ENCODE measurements at places on chromosomes 12 and 14.

- no peak for DNase-seq
Measured at GRCh38 chr12:112574896-112575558, 156.3 kb downstream of the PTPN11 start.

DNA sequence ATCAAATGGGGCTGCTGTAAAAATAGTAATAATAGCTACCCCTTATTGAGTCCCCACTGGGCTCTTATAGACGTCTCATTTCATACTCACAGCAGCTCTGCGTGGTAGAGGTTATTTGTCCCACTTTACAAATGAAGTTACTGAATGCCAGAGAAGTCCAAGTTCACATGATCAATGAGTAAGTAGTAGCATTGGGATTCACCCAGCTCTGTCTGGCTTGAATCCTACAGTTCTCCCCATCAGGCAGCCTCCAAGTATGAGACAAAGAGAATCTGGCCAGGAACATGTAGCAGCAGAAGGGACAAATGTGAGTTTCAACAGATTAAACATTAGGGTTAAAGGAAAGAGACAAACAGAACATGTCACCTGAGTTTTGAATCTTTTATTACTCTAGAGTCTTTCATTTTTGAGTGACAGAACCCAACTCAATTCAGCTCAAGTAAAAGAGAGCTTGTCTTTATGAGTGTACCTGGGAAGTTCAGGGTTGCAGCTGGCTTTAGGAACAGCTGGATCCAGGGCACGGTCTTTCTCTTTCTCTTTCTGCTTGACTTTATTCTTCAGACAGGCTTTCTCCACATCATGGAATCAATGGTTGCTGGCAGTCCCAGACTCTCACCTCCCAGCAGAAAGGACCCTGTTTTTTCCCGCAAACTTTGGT, 64.1 kb upstream of the JDP2 start:
- DNase-seq = no peak

DNA sequence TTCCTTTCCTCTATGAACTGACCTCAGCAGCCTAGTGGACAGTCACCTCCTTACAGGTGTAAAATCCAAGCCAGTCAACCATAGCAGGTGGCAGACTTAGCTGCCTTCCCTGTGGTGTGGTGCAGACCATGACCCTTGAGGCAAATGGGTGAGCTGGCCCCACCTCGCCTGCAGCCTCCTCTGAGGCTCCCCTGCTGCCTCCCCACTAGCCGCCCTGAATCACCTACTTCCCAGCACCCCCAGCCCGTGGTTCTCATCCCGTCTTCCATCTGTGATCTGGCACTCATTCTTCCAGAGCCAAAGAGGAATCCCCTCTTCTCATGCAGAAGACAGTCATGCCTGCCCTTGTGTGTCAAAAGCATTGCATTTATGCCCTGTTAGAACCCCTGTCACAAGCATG, 34.4 kb upstream of the TSPAN9 start:
- no peak for DNase-seq

DNA sequence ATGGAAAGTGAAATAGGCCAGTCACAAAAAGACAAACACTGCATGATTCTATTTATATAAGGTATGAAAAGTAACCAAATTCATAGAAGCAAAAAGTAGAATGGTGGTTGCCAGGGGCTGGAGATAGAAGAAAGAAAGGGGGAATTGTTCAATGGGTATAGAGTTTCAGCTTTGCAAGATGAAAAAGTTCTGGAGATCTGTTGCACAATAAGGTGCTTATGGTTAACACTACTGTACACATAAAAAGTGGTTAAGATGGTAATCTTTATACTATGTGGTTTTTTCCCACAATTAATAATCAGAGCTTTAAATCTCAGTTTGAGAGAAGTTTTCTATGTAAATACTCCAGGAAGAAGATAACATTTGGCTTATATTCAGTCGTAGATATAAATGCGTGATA, 73.4 kb downstream of the SLC38A4 start:
- DNase-seq = no peak

DNA sequence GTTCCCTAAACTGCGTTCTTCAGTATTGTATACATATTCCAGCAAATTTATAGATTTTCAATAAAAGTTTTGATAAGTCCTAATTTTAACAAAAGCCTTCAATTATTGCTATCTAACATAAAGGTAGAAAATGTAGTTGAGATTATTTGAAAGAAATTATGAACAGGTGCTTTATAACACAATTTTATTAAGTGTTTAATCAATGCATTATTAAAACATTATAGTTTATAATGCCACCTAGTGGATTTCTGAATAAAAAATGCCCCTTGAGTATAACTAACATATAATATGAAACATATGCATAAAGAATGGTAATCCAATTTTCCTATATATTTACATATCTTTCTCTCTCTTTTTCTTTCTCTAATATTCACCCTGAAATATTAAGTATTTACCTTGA, 515.3 kb downstream of the SLC6A15 start:
- DNase-seq = no peak

DNA sequence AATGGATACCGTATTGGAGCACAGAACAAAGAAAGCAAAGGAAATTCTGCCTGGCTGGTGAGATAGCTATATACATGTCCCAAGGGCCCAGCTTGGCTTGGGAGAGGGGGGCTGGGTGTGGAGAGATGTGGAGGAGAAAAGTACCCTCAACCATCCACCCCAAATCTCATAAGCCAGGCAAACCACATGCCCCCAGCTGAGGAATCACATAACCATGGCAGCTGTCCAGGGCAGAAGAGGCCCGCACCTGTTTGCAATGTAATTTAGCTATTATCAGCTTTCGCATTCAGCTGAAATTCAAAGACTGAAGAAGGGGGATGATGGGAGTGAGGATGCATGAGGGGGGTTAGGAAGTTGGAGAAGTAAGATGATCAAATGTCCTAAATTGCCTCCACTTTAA, 196.1 kb downstream of the TBX5 start:
- no peak for DNase-seq

GRCh38 chr12:96886998-96887677, 19.9 kb upstream of the NEDD1 start:
- DNase-seq = no peak

GRCh38 chr14:32940711-32941667, 2.3 kb downstream of the NPAS3 start:
- no peak for DNase-seq

DNA sequence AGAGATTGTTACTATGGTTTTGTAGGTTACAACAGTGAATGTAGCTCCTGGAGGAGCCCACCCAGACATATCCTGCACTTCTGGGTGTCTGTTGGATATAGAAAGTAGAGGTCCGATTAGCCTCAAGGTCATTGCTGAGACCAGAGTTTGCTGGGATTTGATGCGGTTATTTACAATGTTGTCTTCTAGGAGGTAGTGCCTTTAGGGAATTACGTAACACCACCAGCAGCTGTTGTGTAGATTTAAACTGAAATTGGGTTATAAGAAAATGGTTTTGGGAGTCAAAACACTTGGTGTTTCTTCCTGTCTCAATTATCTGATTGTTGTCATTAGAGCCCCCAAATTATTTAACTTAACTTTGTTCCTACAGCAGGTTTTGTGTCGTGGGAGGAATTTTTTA, 225.3 kb upstream of the PELI2 start:
- no peak for DNase-seq

GRCh38 chr12:95547522-95548055, 3.7 kb downstream of the USP44 start:
- no peak for DNase-seq

- no peak for DNase-seq
Measured at GRCh38 chr12:27754795-27755194, 25.2 kb upstream of the KLHL42 start.

DNA sequence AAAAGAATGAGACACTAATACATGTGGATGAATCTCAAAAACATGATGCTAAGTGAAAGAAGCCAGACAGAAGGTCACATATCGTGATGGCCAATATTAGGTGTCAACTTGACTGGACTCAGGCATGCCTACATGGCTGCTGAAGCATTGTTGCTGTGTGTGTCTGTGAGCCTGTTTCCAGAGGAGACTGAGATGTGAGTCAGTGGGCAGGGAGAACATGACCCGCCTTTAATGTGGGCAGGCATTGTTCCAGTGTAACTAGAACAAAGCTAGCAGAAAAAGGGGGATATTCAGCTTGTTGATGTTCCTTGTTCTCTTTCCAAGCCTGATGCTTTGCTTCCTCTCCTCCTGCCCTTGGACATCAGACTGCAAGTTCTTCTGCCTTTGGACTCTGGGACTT, 47.6 kb downstream of the DCAF5 start:
- no peak for DNase-seq

DNA sequence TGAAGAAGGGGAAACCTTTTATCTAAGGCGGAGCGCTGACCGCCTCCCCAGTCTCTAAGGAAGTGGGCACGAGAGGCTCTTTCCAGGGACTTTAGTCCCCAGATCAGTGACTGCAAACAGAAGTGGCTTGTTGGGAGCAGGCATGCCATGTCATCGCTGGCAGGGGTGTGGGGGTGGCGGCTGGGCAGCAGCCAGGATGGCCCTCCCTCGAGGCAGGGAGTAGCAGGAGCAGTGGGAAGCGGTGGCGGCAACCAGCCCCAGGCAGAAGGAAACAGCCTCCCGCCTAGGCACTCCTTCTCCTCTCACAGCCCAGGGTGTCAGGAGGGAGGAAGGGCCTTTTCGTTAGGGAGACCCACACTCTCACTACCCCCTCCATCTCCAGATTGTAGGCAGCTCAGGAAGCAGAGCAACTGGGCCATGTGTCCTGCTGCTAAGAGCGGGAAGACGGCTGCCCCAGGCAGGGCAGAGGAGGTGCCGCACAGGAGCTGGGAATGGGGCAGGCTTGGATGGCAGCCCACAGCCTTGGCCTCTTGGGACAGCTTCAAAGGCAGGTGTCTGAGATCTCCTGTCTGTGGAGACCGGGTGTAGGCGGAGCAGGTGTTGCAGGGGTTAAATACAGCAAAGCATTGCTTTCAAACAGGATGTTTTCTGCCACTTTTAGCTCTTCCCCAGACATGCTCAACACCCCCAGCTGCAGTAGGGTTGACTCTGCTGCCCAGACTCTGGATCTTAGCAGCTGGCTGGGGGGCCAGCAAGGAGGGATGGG, 21.8 kb downstream of the VDR start:
- peak; percentile 44 for DNase-seq

- no peak for DNase-seq
Measured at GRCh38 chr14:63562405-63562804, 19.2 kb upstream of the PPP2R5E start.

- no peak for DNase-seq
Measured at GRCh38 chr12:75665216-75665615, 153.8 kb upstream of the KRR1 start.

GRCh38 chr12:121858662-121859572, at the start of gene HPD:
Gene HPD, minus strand, starts transcription at chr12:121858859. Its CDS starts 36 bp downstream, at chr12:121858823.
- no peak for DNase-seq

DNA sequence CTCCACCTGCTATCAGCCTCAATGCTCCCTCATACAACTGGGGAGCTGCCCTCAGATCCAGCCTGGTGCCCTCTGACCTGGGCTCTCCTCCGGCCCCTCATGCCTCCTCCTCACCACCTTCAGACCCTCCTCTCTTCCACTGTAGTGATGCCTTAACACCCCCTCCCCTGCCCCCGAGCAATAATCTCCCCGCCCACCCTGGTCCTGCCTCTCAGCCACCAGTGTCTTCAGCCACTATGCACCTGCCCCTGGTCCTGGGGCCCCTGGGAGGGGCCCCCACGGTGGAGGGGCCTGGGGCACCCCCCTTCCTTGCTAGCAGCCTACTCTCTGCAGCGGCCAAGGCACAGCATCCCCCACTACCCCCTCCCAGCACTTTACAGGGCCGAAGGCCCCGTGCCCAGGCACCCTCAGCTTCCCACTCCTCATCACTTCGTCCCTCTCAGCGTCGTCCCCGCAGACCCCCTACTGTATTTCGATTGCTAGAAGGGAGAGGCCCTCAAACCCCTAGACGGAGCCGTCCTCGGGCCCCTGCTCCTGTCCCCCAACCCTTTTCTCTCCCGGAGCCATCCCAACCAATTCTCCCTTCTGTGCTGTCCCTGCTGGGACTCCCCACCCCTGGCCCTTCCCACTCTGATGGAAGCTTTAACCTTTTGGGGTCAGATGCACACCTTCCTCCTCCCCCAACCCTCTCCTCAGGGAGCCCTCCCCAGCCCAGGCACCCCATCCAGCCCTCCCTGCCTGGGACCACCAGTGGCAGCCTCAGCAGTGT, 3.2 kb downstream of the MBD6 start:
- no peak for DNase-seq

DNA sequence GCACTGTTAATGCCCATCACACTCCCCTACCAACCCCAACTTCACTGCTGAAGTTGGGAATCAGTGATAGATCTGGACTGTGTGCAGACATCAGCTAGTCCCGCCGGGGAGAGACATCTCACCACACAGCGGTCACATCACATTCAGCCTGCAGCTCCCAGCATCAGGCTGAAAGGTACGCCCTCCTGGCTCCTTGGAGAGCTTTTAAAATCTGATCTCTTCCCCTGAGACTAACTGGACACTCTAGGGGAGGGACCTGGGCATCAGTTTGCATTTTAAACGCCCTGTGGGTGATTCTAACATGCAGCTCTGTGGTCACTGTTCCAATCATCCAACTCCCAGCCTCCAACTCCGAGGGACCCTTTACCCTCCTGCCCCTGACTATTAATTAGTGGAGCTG, 58.4 kb downstream of the CCDC85C start:
- no peak for DNase-seq

DNA sequence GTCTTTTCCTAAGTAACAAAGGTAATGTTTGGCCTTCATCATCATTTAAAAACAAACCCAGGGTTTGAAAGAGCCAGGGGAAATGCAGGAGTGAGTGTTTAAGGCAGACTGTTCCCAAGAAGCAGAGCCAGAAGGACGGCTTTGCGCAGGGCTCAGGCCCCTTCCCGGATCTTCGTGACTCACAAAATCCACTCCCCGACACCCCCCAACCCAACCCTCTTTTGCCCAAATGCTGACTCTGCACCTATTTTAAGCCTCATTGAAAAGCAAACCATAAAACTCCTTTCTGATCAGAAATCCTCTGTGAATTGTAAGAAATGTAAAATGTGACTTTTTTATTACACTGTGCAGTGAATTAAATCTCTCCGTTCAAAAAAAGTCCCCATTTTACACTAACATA, 67.5 kb downstream of the SETD3 start:
- DNase-seq = no peak

DNA sequence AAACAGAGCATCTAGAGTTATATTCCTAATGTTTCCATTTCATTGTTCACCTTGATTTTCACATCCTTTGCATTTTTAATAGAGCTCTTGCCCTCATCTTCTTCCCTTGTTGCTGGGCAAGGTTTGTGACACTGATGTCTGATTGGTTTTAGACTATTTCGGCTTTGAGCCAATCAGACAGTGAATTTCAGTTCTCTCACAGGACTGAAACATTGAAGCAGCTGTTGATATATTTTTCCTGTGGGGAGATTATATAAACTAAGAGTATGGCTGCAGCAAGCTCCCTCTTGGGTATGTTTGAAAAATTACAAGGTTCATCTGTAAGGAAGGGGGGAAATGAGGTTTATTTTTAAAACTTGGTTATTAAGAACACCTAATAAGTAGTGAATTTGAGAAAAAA, 51.2 kb downstream of the ATF7IP start:
- DNase-seq = peak; percentile 27

- DNase-seq = peak; percentile 32
Measured at GRCh38 chr14:105201925-105202513, 20.9 kb upstream of the NUDT14 start.
